ENCODE measurements at places on chromosomes 1 and 21.

- no peak for DNase-seq
Observed at GRCh38 chr1:61952675-61953074, 210.4 kb downstream of the PATJ start.

DNA sequence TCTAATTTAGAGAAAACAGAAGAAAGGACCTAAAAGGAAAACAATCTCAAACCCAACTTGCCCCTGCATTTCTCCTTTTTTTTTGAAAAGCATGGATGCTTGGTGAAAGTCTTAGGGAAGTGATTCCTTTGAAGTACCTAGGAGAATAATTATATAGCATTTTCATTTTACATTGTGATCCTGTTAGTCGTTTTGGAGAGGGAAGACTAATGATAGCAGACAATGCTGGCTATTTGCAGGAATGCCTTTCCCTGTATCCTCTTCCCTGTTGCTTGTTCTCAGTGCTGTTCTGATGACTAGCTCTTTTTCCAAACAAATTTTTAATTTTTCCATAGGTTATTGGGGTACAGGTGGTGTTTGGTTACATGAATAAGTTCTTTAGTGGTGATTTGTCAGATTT lies 53.9 kb downstream of the LAMC1 start:
- DNase-seq: no peak

DNA sequence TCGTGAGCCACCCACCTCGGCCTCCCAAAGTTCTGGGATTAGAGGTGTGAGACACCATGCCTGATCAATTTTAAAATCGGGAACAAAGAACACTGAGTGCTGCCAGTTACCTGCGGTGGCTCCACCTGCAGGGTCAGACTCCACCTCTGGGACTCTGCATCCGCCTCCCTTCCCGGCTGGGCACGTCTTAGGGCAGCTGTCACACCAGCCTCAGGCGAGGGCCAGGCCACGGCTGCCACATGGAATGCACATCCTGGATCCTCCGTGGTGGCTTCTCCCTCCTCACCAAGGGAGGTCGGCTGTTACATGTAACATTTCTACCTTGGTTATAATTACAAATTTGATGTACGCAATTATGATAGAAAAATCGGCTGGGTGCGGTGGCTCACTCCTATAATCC lies 5.9 kb upstream of the MXRA8 start:
- DNase-seq: no peak

GRCh38 chr1:167207940-167208623 lies 12.6 kb upstream of the POU2F1 start:
- no peak for DNase-seq

GRCh38 chr1:179080866-179081686 lies 794 bp upstream of the TOR3A start:
- DNase-seq: no peak

- DNase-seq: peak; percentile 37
Observed at GRCh38 chr1:50620680-50621329, 197.6 kb upstream of the DMRTA2 start.

DNA sequence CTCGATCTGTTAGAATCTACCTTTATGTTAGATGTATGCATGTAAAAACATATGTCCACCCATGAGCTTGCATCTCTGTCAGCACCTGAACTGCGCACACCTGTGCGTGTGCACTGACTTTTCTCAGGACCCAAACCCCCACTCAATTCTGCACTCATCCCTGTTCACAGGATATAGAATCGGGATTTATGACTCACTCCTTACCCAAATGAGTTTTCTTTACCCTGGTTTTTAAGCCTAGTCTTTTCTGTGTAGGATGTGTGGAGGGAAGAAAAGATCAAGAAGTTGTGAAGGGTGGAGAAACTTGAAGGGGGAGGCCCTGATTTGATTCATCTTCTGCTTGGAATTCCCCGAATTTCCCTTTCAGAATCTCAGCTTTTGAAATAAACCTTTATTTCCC lies 2.4 kb downstream of the ACKR1 start:
- no peak for DNase-seq

- DNase-seq: no peak
Observed at GRCh38 chr1:53139951-53140361, 2.5 kb downstream of the SLC1A7 start.

DNA sequence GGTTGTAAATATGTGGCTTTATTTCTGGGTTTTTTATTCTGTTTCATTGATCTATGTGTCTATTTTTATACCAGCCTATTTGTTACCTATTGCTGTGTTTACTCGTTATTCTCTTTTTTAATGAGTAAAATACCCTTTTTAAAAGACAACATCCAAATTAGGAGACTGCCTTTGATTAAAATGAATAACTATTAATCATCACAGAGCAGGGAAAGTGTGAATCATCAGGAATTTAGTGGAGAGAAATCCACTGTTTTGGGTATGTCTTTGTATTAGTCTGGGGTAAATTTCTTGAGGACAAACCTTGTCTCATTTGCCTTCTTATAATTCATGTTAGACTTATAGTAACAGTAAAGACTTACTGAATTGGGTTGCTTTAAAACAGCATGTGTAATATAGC lies 12.1 kb downstream of the DISC1 start:
- no peak for DNase-seq

- DNase-seq: no peak
Observed at GRCh38 chr1:208004851-208005250, 93.9 kb upstream of the CD34 start.

DNA sequence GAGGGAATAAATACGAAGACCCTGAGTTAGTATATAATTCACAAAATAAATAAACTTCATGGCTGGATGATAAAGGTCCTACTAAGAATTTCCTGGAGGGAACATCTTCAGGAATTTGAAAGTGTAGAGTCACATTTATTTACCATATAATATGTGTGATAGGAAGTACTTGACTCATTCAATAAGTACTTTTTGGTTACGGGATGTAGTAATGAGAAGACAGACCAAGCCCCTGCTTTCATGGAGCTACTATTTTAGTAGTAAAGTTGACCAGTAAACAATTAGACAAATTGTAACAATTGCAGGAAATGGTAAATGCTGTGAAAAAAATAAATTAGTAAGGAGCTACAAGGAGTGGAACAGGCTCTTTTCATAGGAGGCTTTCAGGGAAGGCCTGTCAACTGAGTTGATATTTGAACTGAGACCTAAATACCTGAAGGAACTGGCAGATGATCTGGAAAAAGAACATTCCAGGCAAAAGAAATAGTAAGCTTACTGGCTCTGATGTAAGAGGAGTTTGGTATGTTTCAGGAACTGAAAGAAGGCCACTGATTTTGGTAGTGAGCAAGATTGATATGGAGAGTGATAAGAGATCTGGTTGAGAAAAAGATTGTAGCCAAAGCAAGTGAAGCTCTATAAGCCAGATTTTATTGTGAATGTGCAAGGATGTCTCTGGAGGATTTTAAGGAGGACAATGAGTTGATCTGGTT lies 36.2 kb downstream of the CAMSAP2 start:
- no peak for DNase-seq

GRCh38 chr1:107552781-107553180 lies 411.9 kb downstream of the NTNG1 start:
- DNase-seq: no peak

GRCh38 chr1:178243890-178244289 lies 150.0 kb downstream of the RASAL2 start:
- DNase-seq: no peak

DNA sequence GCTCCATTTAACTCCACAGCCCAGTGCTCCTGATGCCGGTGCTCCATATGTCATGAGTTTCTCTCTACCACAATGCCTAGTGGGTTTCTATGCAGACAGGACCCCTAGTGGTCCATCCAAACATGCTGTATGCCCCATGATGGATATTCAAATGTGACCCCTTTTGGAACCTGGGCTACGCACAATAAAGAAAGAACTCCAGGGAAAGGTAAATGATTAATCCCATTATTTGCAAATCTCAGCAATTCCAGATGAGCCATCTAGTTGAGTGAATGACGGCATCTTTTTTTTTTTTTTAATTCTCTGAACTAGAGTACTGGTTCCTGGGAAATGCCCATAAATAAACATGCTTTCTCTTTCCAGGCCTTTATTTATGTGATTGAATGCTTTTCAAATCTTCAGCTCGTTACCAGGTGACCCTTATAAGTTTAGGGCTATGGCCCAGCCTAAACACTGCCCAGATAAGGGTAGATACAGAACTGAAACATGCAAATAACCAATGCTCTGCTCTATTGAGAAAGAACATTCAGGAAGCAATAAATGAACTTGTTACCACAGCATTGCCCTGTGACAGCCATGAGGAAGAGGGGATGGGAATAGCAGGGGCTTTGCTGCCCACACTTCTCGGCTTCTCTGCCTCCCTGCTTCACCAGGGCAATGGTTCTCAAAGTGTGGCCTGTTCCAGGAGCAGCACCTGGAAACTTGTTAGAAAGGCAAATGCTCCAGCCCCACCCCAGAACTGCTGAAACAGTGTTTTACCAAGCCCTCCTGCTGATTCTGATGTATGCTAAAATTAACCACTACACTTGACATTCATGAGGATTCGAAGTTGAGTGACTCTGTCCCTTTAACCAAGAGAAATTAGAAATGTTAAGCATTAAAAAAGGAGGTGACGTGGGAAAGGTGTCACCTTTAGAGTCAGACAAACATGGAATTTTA lies 151.7 kb downstream of the SEC16B start:
- no peak for DNase-seq

DNA sequence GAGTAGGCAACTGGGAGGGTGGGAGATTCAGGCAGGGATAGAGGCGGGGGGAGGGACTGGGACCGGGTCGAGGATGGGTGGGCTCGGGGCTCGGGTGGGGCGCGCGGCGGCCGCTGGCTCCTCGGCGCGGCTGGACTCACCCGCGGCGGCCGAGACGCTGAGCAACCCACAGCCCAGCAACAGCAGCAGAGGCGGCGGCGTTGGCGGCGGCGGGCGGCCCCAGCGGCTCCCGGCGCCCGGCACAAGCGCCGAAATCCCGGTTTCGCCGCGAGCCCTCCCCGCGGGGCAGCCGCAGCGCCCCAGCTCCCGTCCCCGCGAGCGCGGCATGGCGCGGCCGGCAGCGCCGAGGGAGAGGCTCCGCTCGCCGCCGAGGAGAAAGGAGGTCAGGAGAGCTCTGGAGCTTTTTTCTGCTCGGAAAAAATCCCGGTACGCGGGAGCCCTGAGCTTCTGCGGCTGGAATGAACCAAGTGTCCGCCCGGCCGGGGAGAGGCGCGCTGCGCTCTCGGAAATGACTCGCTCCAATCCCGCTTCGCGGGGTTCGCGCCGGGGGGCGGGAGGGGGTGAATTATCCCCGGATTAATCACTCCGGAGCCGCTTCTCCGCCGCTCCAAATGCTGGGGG lies at the start of gene CSMD2:
Gene CSMD2 (minus strand): TSS at position 460 of the 621 bp plus-strand sequence. CDS start 133 bp downstream, at position 327.
- DNase-seq: no peak

DNA sequence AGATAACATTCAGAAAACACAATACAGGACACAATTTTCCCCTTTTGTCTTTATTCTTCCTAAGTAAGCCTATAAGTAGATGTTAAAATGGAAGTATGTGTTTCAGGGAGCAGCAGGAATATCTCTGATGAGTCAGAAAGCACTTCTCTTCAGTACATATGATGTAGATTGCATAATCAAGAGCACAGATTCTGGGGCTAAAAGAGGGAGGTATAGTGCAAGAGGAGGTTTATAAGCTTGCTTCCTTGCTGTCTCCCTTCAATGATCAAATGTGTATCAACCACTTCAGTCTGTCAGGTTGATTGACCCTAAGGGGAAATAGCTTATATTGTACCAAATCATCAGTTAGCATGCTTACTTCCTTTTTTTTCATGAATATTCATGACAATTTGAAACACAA lies 822.8 kb downstream of the BRINP3 start:
- DNase-seq: no peak

DNA sequence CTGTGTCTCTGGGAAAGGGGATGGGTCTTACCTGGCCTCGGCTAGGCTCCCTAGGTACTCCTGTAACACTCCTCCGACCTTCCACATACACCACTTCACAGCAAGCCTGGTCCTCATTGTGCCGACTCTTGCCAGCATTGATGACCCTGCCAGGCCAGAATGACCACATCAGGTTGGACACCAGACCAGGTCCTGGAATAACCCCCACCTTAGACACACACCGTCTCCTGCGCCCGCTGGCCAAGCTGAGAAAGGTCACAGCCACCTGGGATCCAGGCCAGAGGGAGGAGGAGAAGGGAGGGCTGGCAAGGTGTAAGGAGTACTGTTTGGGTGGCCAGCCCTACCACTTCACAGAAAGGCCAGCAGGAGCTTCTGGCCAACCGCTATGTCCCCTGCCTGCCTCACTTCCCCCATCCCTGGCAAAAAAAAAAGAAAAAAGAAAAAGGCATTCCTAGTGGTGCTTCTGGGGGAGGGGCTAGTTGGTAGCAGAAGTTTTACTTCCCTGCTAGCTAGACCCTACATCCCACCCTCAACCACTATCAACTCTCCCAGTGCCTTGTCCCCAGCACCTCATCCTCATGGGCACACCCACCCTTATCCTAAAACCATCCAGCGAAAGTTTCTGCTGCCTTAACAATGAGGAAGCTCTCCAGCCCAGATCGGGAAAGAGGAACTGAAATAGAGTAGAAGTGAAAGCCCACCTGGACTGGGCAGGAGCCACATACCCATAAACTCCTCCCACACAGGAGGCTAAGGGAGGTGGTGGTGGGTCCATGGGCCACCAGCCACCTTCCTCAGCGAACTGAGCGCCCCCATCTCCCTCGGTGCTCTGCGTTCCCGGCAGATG lies 1.4 kb downstream of the PPM1J start:
- DNase-seq: no peak

DNA sequence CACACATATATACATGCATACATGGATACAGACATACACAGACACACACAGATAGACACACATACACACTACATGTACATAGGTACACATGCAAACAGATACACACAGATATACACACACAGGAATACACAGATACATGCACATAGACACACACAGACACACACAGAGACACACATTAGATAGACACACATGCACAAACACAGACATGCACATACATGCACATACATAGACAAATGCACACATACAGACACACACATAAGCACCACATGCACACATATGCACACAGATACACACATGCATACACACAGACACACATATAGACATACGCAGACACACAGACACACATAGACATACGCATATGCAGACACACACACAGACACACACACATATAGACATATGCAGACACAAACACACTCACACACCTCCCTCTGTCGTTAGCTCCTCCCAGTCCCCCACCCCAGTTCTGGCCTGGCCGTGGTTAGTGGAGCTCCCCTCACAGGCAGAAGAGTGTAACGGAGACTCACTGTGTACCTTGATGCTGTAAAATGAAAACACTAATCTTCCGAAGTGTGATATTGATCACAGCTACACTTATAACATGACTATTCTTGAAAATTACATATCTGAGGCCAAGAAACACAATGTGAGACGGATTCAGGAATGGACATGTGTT lies 7.6 kb downstream of the UBASH3A start:
- DNase-seq: no peak

- no peak for DNase-seq
Observed at GRCh38 chr1:188065917-188066316, 1237.2 kb downstream of the PLA2G4A start.
